MCF 10A (cell line): ENCODE measurements at places on chromosomes 4 and X.
A peak's percentile ranks its signal among the peaks of the same experiment; 100 is the strongest.

- no peaks in the 10 kb centered on the region for H3K36me3 ChIP-seq
- H3K27ac ChIP-seq, result no peak overlapping the region
- no peaks in the 10 kb centered on the region for H3K4me1 ChIP-seq
- no peak for DNase-seq
- H3K4me3 ChIP-seq, result no peak overlapping the region
Observed at GRCh38 chr4:186036976-186037581, 31.9 kb upstream of the TLR3 start.

DNA sequence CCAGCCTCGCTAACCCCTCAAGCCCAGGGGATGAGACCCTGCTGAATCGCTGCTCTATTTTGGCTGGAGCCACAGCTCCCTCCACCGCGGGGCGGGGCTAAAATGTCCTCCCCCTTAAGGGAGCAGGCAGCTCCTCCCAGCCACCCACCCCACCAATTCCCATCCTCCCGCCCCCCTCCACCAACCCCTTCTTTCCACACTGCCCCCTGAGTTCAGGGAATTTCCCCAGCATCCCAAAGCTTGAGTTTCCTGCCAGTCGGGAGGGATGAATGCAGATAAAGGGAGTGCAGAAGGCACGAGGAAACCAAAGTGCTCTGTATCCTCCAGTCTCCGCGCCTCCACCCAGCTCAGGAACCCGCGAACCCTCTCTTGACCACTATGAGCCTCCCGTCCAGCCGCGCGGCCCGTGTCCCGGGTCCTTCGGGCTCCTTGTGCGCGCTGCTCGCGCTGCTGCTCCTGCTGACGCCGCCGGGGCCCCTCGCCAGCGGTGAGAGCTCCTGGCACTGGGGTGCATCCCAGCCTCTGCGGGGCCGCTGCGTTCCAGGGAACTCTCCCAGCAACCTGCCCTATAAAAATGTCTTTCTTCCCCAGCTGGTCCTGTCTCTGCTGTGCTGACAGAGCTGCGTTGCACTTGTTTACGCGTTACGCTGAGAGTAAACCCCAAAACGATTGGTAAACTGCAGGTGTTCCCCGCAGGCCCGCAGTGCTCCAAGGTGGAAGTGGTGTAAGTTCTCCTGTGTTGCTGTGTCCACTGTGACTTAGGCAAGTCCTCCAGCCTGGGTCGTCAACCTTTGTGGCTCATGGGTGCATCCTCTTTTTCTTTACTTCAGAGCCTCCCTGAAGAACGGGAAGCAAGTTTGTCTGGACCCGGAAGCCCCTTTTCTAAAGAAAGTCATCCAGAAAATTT is at the start of gene CXCL6:
Gene CXCL6 (plus strand): TSS at position 306 of the 907 bp plus-strand sequence. CDS start 73 bp downstream, at position 379.
- no peaks in the 10 kb centered on the region for H3K27me3 ChIP-seq
- peaks cover 5% of the 10 kb centered on the region for H3K36me3 ChIP-seq
- no peak within 1 kb of the TSS for H3K4me3 ChIP-seq
- DNase-seq, result no peak

DNA sequence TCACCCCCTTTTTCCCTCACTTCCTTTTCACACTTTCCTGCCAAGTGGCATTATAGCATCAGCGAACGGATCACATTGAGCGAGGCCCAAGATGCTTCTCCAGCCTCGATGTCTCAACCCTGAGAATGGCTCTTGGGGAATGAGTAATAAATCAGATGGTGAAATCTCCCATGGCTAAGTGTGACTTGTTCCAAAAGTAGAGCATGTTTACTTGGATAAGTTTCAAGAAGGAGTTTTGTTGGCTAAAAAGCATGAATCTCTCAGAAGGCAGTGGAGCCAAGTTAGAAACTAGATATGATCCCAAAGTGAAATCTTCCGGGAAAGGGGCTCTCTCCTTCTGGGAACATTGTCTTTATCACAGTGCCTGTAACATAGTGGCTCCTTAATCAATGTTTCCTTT is 316.3 kb downstream of the CAMK2D start:
- peaks cover 15% of the 10 kb centered on the region for H3K36me3 ChIP-seq
- peaks cover 35% of the 10 kb centered on the region for H3K4me1 ChIP-seq
- H3K4me3 ChIP-seq, result peak overlapping the region; percentile 60
- DNase-seq, result peak; percentile 99

DNA sequence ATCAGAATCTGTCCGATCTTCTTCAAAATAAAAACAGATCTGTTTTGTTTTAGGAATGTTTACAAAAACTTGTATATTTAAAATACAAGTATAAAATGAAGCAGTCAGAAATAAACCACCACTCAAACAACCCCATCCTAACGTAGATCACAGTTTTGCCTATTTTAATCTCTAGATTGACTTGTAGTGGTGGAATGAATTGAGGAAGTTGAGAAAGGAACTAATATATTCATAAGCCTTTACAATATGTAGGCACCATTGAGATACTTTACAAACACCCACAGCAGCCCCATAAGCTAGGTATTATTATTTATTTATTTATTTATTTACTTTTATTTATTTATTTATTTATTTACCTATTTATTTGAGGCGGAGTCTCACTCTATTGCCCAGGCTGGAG is 52.3 kb upstream of the KLF3 start:
- H3K36me3 ChIP-seq, result no peaks in the 10 kb centered on the region
- H3K4me1 ChIP-seq, result peaks cover 12% of the 10 kb centered on the region
- no peaks in the 10 kb centered on the region for H3K27me3 ChIP-seq
- DNase-seq, result no peak
- no peak overlapping the region for H3K27ac ChIP-seq
- no peak overlapping the region for H3K4me3 ChIP-seq

DNA sequence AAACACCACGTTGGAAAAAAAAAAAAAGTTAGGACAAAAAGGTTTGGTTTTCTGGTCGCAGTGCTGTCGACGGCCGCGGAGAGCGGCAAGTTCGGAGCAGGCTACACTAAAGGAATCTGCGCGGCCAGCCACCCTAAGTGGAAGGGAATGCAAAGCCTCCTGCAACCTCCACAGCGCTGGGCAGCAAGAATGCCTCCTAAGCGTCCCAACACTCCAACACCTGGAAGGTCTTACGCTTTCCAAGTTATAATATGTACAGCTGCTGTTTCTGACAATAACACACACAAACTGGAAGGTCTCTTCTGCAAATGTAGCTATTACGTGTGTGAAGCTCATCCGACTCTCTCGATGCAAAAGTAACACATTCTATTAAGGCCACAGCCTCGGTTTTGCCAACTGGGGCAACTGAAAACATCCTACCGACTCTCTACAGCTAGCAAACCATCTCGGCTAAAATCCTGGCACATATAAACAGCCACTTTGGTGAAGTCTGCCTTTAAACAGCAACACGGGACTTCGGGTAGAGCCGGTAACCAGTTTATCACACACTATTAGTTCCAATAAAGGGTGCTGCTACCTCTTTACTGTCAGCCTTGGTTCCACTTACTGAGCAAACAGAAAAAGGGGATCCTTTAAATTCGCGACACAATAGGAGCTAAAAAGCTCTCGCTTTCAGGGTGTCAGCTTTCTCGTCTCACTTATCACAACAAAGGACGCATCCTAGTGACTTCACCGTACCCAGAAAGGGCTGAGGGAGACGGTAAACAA is 895 bp downstream of the SMIM14 start:
- peaks cover 15% of the 10 kb centered on the region for H3K4me1 ChIP-seq

- H3K4me1 ChIP-seq, result peaks cover 6% of the 10 kb centered on the region
- no peak overlapping the region for H3K4me3 ChIP-seq
- no peak overlapping the region for H3K27ac ChIP-seq
- H3K36me3 ChIP-seq, result no peaks in the 10 kb centered on the region
- no peak for DNase-seq
Observed at GRCh38 chrX:131845201-131845600, 177.9 kb upstream of the STK26 start.

DNA sequence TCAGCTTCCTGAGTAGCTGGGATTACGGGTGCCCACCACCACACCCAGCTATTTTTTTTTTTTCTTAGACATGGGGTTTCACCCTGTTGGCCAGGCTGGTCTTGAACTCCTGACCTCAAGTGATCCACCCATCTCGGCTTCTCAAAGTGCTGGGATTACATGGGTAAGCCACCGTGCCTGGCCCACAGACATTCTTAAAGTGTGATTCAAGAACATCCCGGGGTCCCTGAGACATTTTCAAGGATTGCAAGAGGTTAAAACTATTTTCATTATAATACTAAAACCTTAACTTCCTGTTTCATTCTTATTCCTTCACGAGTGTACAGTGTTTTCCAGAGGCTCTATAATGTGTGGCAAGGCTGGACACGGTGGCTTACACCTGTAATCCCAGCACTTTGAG is 318.7 kb downstream of the CAMK2D start:
- peaks cover 35% of the 10 kb centered on the region for H3K4me1 ChIP-seq
- no peaks in the 10 kb centered on the region for H3K27me3 ChIP-seq
- no peak overlapping the region for H3K27ac ChIP-seq
- no peak for DNase-seq

- no peak for DNase-seq
- no peak overlapping the region for H3K27ac ChIP-seq
- no peaks in the 10 kb centered on the region for H3K4me1 ChIP-seq
- no peaks in the 10 kb centered on the region for H3K36me3 ChIP-seq
- peak overlapping the region; percentile 55 for H3K4me3 ChIP-seq
Observed at GRCh38 chrX:154751203-154751668, 359 bp upstream of the GAB3 start.

DNA sequence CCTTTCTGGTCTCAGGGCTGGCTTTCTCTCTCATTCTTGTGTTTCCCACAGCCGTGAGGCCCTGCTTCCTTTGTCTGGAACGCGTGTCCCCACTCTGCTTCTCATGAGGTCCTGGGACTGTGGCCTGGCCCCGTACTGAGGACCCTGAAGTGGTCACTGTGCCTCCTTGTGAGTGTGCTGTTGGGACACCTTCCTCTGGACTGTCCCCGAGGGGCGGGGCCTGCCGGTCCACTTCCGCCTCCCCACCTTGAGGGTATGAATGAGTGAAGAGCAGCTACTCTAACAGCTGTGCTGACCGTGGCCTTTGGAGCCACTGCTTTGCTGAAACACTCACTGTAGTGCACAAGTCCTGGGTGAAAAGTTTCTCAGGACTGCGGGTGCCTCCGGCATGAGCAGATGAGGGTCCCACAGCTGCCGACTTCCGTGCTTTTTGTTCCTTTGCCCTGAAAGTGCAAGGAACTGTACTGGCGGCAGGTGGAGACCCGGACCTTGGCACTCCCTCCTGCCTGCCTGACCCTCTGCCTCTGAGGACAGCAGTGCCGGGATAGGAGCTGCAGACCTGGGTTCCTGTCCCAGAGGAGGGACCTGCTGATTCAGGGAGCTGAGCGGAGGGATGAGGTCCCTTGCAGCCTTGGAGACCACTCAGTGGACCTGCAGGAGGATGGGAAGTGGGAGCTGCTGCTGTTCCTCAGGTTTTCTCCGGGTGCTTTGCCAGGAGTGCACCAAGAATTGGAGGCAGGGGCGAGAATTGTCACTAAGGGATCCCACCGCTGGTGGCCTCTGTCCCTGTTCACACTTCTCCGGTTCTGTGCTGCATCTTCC is 38.0 kb downstream of the HTT-AS start:
- no peak for DNase-seq
- H3K36me3 ChIP-seq, result no peaks in the 10 kb centered on the region
- H3K27me3 ChIP-seq, result no peaks in the 10 kb centered on the region
- peaks cover 13% of the 10 kb centered on the region for H3K4me1 ChIP-seq
- H3K4me3 ChIP-seq, result no peak overlapping the region

DNA sequence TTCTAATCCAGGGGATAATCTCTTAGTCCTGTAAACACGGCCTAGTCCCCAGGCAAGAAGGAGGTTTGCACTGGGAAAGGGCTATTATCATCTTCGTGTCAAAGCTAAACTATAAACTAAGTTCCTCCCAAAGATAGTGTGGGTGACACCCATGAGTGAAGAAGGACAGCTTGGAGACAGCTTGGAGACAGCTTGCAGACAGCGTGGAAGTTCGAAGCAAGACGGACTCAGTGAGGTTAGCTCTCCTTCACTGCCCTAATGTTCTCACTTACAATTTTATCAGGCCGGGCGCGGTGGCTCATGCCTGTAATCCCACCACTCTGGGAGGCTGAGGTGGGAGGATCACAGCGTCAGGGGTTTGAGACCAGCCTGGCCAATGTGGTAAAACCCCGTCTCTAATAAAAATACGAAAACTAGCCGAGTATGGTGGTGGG is 19.2 kb upstream of the PLCXD1 start:
- no peaks in the 10 kb centered on the region for H3K27me3 ChIP-seq
- H3K4me1 ChIP-seq, result peaks cover 4% of the 10 kb centered on the region
- DNase-seq, result no peak
- no peak overlapping the region for H3K4me3 ChIP-seq
- no peak overlapping the region for H3K27ac ChIP-seq

DNA sequence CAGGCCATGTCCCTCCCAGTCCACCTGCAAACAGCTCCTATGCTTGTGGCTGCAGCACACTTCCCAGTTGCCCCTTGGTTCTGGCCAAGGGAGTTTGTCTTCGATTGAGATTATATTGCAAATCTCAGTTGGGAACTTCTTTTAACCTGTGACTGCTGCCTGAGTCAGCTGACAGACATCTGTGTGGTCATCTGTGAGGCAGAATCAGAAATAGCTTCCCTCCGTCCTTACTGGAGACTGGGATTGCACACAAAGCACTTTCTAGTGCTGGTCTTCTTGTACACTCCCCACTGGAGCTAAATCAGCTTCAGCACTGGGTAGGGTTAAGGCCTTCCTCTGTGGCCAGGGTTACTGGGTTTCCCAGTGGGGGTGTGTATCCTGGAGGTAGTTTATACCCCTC is 34.3 kb downstream of the ZNF330 start:
- H3K27ac ChIP-seq, result no peak overlapping the region
- H3K36me3 ChIP-seq, result no peaks in the 10 kb centered on the region
- H3K27me3 ChIP-seq, result no peaks in the 10 kb centered on the region
- no peaks in the 10 kb centered on the region for H3K4me1 ChIP-seq
- DNase-seq, result no peak
- H3K4me3 ChIP-seq, result no peak overlapping the region

DNA sequence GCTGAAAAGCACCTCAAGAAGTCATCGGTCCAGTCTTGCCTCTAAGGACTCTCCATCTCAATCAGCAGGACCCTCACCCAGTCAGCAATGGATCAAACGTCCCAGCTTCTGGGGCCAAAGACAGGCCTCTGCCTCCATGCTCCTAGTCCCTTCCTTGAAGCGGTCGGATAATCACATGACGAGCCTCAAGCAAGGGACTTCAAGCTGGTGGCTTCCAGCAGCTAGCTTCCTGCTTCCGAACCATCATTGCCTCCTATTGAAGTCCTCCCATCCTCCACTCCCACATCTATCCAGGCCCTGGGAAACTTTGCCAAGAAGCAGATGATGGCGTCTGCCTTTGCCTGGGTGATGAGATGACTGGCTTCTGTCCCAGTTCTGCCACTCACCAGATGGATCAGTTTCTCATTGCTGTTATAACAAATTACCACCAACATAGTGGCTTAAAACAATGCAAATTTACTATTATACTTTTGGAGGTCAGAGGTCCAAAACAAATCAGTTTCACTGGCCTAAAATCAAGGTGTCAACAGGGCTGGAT is 135.2 kb upstream of the MAMLD1 start:
- no peaks in the 10 kb centered on the region for H3K27me3 ChIP-seq
- no peak overlapping the region for H3K4me3 ChIP-seq
- no peaks in the 10 kb centered on the region for H3K36me3 ChIP-seq
- no peak for DNase-seq
- peaks cover 6% of the 10 kb centered on the region for H3K4me1 ChIP-seq

- peak; percentile 70 for DNase-seq
- H3K27me3 ChIP-seq, result peaks cover 82% of the 10 kb centered on the region
- no peak overlapping the region for H3K27ac ChIP-seq
- no peak overlapping the region for H3K4me3 ChIP-seq
- H3K4me1 ChIP-seq, result peaks cover 6% of the 10 kb centered on the region
Observed at GRCh38 chrX:136162827-136163570, 15.7 kb downstream of the FHL1 start.
